Natural killer cell treated with Interleukin-12 subunit alpha and Interleukin-12 subunit beta and Interleukin-15 and Interleukin-18, amount 100 ng/mL, for 72 hours (primary cell): ENCODE measurements at places on chromosomes 3 and 15. TPM values are rescaled to one million over a fixed set of nuclear protein-coding genes. Genes with fewer than 3 reads are reported as not detected.
A peak's percentile ranks its signal among the peaks of the same experiment; 100 is the strongest.

Gene BHLHE40
- total RNA-seq, result 579 TPM

Gene CD96
- 152 TPM for total RNA-seq

Gene LIPH
- total RNA-seq, result not detected

Gene SI
- total RNA-seq, result not detected

DNA sequence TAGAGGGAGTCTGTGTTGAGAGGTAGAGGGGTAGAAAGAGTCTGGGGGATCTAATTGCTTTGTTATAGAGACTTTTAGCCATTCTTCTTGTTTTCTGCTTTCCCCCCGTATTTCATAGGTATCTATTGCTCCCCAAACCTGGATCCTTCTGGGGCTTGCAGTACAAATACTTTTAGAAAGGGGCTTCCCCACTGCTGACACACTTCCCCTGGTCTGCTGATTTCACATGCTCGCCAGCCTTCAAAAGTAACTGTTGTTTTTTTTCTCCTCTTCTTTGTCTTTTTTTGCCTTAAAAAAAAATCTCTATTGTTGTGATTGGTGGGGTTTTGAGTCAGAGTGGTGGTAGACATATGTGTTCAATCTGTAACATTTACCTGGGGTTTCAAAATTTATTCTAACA is 300.6 kb upstream of the AZI2 start:
- H3K4me1 ChIP-seq, result no peaks in the 10 kb centered on the region
- peaks cover 5% of the 10 kb centered on the region for H3K27me3 ChIP-seq
- no peak for DNase-seq
- H3K36me3 ChIP-seq, result no peaks in the 10 kb centered on the region

DNA sequence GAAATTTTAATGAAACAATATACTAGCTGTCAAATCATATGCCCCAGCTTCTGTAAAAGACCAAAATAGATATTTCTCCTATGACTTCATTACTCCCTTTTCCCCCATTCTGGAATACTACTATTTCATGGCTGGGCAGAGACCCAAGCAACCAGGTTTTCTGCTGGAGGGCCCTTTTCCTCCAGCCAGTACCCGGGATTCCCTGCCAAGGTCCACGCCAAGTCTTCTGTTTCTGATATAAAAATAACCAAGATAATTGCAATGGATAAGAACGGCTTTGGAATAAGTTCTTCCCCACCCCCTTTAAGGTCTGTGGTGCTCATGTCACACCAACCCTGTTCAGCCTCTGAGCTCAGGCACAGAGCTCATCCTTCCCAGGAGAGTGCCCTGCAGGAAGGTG is 17.2 kb upstream of the NMNAT3 start:
- no peak for DNase-seq
- H3K27ac ChIP-seq, result no peak overlapping the region
- H3K27me3 ChIP-seq, result peaks cover 7% of the 10 kb centered on the region
- no peaks in the 10 kb centered on the region for H3K4me1 ChIP-seq
- no peak overlapping the region for H3K4me3 ChIP-seq

- no peaks in the 10 kb centered on the region for H3K27me3 ChIP-seq
- peak overlapping the region; percentile 98 for H3K4me3 ChIP-seq
- DNase-seq, result no peak
- peak overlapping the region; percentile 87 for H3K27ac ChIP-seq
- H3K4me1 ChIP-seq, result peaks cover 17% of the 10 kb centered on the region
These were observed 632 bp downstream of the MTHFS start for GRCh38 chr15:79896131-79896633.

GRCh38 chr15:66306381-66306780 is 13.0 kb downstream of the DIS3L start:
- H3K4me3 ChIP-seq, result no peak overlapping the region
- H3K27ac ChIP-seq, result no peak overlapping the region
- no peak for DNase-seq
- H3K27me3 ChIP-seq, result no peaks in the 10 kb centered on the region
- peaks cover 10% of the 10 kb centered on the region for H3K4me1 ChIP-seq

DNA sequence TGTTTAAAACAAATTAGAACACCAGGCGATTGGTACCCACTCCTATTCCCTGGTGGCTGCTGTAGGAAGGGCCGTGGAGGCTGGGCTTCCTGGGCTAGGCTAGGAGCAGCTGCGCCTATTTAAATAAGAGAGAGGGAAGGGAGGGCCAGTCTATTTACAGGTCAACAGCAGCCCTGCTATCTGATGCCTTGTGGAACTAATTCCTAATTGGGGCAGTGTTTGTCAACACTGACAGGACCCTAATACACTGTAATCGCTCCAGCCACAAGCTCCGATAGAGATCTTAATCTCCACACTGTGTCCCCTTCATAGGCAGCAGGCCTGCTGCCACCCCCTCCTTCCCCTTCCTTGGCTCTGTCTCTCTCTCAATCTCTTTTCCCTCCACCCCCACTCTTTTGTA is 116.9 kb upstream of the SOX14 start:
- no peak for DNase-seq
- H3K4me1 ChIP-seq, result no peaks in the 10 kb centered on the region
- H3K27me3 ChIP-seq, result no peaks in the 10 kb centered on the region
- H3K27ac ChIP-seq, result no peak overlapping the region
- H3K36me3 ChIP-seq, result no peaks in the 10 kb centered on the region

DNA sequence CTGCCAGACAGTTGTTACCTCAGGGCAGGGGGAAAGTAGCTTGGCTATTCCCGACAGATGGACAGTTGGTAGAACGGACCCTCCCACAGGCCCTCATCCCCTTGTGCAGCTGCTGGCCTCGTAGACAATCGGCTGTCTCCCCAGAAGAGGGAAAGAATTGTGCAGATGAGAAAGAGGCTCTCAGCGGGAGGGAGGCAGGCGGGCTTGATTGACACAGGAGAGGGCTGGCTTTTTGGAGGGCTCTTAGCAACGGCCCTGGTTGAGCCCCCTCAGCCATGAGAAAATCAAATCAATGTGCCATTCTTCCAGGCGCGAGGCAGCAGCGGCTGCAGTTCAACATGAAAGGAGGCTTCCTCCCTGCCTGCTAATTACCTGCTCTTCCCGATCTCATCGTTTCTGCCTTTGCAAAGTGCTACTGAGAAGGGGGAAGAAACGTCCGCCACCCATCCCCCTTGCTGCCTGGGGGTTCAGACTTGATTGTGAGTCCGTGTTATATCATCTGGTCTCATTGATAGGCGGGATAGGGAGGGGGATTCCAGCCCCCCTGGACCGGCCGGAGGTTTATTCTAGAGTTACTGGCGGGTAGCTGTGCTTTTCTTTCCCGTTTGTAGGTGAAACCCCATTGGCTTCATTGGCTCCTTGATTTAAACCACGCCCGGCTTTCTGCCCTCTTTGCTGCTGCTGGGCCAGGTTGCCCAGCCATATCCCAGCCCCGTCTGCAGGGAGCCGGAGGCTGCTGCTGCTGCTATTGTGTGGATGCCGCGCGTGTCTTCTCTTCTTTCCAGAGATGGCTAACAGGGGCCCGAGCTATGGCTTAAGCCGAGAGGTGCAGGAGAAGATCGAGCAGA is at the start of gene TAGLN3:
Gene TAGLN3 (plus strand): TSS at position 287 of the 848 bp plus-strand sequence. CDS start 501 bp downstream, at position 788.
- no peaks in the 10 kb centered on the region for H3K27me3 ChIP-seq
- H3K4me1 ChIP-seq, result peaks cover 25% of the 10 kb centered on the region
- H3K4me3 ChIP-seq, result peak within 1 kb of the TSS; percentile 73
- H3K36me3 ChIP-seq, result no peaks in the 10 kb centered on the region
- peak within 1 kb of the TSS; percentile 18 for H3K27ac ChIP-seq

DNA sequence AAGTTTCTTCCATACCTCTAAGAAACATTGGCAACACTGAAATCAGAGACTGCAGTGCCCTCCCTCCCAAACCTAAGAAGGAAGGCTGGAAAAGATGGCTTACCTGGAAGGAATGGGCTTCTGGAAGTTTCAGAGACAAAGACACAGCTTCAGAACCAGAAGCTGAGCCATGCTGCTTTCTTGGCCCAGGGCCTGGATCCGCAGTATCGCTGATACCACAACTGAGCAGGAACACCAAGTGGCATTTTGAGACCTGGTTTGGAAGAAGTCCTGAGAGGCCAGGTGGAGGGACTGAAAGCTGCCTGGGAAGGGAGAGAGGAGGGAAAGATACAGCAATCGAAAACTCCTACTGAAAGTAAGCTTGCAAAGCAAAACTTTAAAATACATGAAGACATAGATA is 19.8 kb downstream of the GPR160 start:
- H3K4me1 ChIP-seq, result peaks cover 51% of the 10 kb centered on the region
- H3K36me3 ChIP-seq, result peaks cover 5% of the 10 kb centered on the region
- H3K27ac ChIP-seq, result peak overlapping the region; percentile 83

DNA sequence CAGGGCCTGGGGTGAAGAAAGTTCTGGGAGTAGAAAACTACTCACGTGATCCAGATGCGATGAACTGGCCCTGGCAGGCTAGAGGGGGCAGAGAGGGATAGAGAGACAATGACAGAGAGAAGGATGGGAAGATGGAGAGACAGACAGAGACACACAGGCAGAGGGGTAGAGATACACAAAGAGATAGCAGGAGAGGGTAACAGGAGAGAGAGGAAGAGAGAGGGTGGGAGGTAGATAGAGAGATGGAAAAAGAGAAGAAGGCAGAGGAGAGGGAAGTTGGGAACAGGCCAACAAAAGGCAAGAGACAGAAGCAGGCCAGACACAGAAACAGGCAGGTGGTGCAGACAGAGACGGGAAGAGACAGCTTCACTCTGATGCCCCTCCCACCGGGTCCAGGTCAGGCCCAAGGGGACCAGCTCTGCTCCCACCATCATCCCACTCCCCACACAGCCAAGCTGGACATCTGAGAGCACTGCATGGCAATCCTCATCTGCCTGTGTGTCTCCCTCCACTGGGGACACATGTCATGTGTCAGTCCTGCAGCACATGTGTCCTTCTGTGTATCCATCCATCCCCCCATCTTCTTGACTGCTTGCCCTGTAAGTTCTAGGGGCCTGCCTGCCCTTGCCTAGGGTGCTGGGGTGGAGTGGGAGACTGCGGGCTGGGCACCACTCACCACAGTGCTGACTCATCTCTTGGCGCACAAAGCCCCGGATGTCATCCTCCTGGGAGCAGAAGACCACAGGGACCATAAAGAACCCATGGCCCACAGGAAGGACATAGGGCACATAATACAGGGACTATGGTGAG is 2.2 kb upstream of the UCN2 start:
- H3K27ac ChIP-seq, result peak overlapping the region; percentile 20
- H3K4me1 ChIP-seq, result peaks cover 24% of the 10 kb centered on the region
- DNase-seq, result no peak
- H3K36me3 ChIP-seq, result no peaks in the 10 kb centered on the region
